ENCODE measurements at places on chromosomes 16 and 17. TPM values are rescaled to one million over a fixed set of nuclear protein-coding genes. Genes with fewer than 3 reads are reported as not detected.
A peak's percentile ranks its signal among the peaks of the same experiment; 100 is the strongest.

Gene WNK4
- 0.29 TPM for total RNA-seq

Gene NKD1
- 1.1 TPM for total RNA-seq

Gene RAMP2
- not detected for total RNA-seq

Gene HID1
- total RNA-seq = 0.31 TPM

Gene CES5A
- total RNA-seq = not detected

Gene TMEM92
- 0.21 TPM for total RNA-seq

Gene PGP
- 37.7 TPM for total RNA-seq

DNA sequence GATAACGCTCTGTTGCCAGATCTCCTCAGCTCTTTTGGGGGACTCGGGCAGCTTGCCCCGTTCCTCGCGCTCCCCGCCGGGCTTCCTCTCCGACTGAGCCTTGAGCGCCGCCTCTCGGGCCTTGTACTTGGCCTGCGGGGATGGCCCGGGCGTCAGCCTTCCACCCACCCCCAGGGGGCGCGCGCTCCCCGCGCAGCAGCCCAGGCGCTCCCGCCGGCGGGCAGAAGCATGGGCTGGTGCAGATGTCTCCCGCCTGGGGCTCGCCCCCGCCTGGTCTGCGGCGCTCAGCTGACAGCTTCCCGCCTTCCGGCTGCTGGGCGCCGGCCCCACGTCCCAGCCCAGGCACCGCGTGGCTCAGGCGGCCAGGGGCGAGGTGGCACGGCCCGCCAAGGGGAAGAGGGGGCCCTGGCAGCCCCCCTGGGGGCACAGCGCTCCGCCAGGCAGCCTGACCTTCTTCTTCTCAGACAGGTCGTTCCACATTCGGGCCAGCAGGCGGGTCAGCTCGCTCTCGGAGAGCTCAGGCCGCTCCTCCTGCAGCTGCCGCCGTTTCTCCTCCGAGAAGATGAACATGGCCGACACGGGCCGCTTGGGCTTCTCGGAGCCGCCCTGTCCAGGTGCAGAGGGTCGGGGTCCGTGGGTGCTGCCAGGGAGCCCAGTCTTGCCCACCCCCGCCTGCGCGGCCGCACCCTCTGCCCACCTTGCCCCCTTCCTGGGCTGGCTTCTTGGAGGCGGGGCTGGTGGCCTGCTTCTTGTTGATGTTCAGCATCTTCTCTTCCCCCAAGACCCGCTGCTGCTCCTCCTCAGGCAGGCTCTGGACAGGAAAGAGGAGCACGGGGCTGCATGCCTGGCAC lies 8.9 kb downstream of the UBTF start:
- H3K4me1 ChIP-seq = peaks cover 33% of the 10 kb centered on the region
- H3K27ac ChIP-seq = peak overlapping the region; percentile 91
- DNase-seq = peak; percentile 89
- peak overlapping the region; percentile 73 for H3K4me3 ChIP-seq
- peaks cover 57% of the 10 kb centered on the region for H3K36me3 ChIP-seq

DNA sequence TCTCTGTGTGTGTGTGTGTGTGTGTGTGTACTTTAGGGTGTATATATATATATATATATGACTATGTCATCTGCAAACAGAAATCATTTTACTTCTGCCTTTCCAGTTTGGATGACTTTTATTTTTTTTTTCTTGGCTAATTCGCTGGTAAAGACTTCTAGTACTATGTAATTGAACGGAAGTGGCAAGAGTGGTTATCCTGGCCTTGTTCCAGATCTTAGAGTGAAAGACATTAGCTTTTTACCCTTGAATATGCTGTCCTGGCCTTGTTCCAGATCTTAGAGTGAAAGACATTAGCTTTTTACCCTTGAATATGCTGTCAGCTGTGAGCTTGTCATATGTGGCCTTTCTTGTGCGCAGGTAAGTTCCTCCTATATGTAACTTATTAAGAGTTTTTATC lies 72.7 kb upstream of the MYOCD start:
- H3K36me3 ChIP-seq = no peaks in the 10 kb centered on the region
- H3K4me1 ChIP-seq = no peaks in the 10 kb centered on the region
- no peaks in the 10 kb centered on the region for H3K27me3 ChIP-seq
- H3K27ac ChIP-seq = no peak overlapping the region
- DNase-seq = no peak

GRCh38 chr17:40535924-40536294 lies 29.4 kb downstream of the CCR7 start:
- no peak for DNase-seq
- peaks cover 94% of the 10 kb centered on the region for H3K4me1 ChIP-seq
- peak overlapping the region; percentile 1 for H3K4me3 ChIP-seq
- H3K27ac ChIP-seq = peak overlapping the region; percentile 56
- H3K36me3 ChIP-seq = peaks cover 19% of the 10 kb centered on the region

DNA sequence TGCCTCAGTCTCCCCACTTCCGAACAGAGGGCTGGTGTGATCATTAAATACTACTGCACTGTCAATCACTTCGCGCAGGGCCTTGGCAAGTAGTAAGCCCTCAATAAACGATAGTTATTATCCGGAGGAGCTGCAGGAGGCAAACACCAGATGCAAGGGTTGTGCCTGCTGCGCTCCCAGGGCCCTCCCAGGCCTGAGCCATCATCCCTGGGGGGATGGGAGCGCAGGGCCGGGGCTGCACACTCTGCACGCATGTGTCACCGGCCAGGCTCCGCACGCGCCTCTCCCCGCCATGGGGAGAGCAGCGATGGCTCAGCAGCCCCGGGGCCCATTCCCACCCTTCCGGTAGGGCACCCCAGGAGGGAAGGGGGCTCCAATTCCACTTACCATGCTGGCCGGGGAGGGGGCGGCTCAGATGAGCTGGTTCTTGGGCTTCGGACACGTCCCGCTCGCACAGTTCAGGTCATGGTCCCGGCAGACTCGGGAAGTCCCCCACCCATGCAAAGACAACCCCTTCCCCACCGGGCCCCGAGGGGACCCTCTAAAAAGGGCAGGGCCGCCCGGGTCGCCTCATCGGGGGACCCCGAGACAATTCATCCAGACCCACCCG lies 681 bp downstream of the XPO6 start:
- H3K27ac ChIP-seq = peak overlapping the region; percentile 83
- DNase-seq = peak; percentile 50
- H3K36me3 ChIP-seq = peaks cover 20% of the 10 kb centered on the region
- peaks cover 36% of the 10 kb centered on the region for H3K4me1 ChIP-seq
- no peaks in the 10 kb centered on the region for H3K27me3 ChIP-seq
- peak overlapping the region; percentile 92 for H3K4me3 ChIP-seq

- H3K4me3 ChIP-seq = no peak overlapping the region
- peaks cover 9% of the 10 kb centered on the region for H3K36me3 ChIP-seq
- no peaks in the 10 kb centered on the region for H3K4me1 ChIP-seq
- H3K27me3 ChIP-seq = no peaks in the 10 kb centered on the region
Measured at GRCh38 chr16:2079311-2079800, 31.6 kb downstream of the TSC2 start.

DNA sequence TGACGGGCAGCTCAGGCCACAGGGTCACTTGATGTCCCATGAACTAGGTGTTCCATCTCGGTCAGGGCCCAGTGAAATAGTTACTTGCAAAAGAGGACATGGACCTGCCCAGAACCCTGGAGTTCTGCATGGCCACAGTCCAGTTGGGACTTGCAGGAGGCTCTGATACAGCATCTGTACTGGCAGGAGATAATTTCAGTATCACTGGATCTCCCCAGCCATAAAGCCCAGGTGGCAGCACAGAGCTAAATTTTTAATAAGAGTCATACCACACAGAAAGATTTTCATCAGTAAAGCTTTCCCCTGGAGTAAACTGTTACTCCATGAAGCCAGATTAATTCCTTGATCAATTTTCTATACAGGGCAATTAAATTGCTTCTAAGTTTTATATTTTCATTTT lies 18.0 kb upstream of the SLC16A5 start:
- H3K4me3 ChIP-seq = no peak overlapping the region
- H3K27me3 ChIP-seq = no peaks in the 10 kb centered on the region
- H3K27ac ChIP-seq = no peak overlapping the region
- no peak for DNase-seq

DNA sequence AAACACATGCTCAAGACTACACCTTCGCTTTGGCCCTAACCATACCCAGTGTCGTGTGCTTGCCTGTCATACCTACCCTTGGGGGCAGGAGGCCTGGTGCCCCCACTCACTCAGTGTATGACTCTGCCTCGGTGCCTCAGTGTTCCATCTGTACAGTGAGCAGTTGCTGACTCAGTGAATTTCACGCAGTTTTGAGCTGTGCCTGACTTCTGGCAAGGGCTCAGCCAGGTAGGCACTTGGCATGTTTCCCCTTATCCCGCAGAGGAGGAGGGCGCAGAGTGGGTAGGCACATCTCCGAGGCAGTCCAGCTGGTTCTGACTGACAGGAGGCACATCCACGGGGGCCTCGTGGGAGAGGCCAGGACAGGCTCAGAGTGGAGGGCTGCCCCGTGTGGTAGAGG lies 148.9 kb upstream of the CIBAR2 start:
- H3K27ac ChIP-seq = no peak overlapping the region
- DNase-seq = no peak
- no peak overlapping the region for H3K4me3 ChIP-seq
- no peaks in the 10 kb centered on the region for H3K4me1 ChIP-seq
- peaks cover 8% of the 10 kb centered on the region for H3K27me3 ChIP-seq
- H3K36me3 ChIP-seq = no peaks in the 10 kb centered on the region

DNA sequence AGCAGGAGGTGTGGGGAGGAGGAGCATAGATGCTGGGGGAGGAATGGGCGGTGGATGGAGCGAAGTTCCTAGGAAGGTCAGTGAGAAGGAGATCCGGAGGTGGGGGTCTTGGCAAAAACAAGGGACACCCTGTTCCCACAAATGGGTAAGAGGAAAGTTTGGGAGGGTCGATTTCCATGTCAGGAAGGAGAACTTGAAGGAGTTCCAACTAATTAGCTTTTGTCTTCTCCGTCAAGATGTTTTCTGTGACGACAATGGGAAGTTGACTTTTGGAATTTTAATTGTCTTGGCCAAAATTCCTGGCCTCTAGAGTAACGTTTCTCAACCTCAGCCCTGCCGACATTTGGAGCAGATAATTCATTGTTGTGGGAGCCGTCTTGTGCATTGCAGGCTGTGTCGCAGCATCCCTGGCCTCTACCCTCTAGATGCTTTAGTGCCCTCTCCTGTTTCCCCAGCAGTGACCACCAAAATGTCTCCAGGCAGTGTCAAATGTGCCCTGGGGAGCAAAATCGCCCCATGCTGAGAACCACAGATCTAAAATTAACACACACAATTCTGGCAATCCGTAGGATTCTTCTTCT lies 97.1 kb downstream of the PITPNC1 start:
- peak overlapping the region; percentile 5 for H3K27ac ChIP-seq
- DNase-seq = no peak
- peaks cover 6% of the 10 kb centered on the region for H3K36me3 ChIP-seq
- peaks cover 57% of the 10 kb centered on the region for H3K4me1 ChIP-seq
- H3K27me3 ChIP-seq = no peaks in the 10 kb centered on the region
- H3K4me3 ChIP-seq = peak overlapping the region; percentile 40

DNA sequence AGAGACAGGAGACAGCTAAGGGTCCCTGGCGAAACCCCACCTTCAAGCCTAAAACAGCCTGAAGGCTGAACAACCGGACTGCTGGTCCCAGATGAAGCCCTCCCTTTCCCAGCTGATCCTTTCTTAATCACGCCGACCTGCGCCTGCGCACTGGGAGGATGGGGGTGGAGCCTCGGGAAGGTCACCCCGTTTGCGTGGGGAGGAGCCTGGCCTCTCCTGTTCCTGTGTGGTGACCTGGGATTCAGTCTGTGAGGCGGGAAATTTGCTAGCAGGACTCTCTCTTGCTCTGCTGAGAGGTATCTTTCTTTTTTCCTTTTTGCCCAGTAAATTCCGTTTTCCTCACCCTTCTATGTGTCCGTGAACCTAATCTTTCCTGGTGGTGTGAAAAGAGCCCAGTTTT lies 9.6 kb downstream of the FAM20A start:
- no peaks in the 10 kb centered on the region for H3K36me3 ChIP-seq
- no peaks in the 10 kb centered on the region for H3K4me1 ChIP-seq
- DNase-seq = no peak

DNA sequence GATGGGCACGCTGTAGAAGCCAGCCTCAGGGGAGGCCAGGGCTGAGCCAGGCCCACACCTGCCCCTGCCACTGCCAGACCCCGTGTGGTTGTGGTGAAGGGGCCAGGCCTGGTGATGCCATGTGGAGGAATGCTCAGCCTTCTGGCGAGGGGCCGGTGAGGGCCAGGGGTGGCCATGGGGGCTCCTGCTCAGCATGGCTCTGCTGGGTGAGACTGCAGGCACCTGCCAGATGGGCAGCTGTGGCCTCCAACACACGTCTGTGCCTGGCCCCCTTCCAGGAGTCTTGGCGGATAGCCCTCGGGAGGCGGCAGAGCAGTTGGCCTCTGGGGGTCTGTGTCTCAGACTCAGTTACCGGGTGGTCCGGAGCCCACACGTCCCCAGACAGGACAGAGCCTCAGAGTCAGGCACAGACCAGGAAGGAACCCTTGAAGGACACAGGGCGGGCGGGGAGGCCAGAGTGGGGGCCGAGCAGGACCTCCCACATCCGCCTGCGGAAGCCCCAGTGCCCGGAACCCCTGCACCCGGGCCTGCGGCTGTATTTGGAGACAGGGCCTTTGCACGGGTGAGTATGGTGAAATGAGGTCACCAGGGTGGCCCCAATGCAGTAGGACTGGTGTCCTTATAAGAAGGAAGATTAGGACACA lies 22.5 kb upstream of the CHMP6 start:
- H3K36me3 ChIP-seq = peaks cover 10% of the 10 kb centered on the region
- H3K27me3 ChIP-seq = no peaks in the 10 kb centered on the region
- no peak overlapping the region for H3K27ac ChIP-seq

GRCh38 chr16:63978240-63978639 lies 1143.6 kb downstream of the CDH11 start:
- H3K4me3 ChIP-seq = no peak overlapping the region
- DNase-seq = no peak

- peak within 1 kb of the TSS; percentile 99 for H3K4me3 ChIP-seq
- peak within 1 kb of the TSS; percentile 96 for H3K27ac ChIP-seq
- peaks cover 18% of the 10 kb centered on the region for H3K36me3 ChIP-seq
- H3K27me3 ChIP-seq = peaks cover 6% of the 10 kb centered on the region
Measured at GRCh38 chr16:89093602-89094251, at the start of gene ACSF3. Gene ACSF3, plus strand, starts transcription at chr16:89093852. Its CDS starts 6,830 bp downstream, at chr16:89100682.

- H3K4me3 ChIP-seq = no peak overlapping the region
- H3K27ac ChIP-seq = no peak overlapping the region
- DNase-seq = no peak
- H3K4me1 ChIP-seq = no peaks in the 10 kb centered on the region
- no peaks in the 10 kb centered on the region for H3K36me3 ChIP-seq
- H3K27me3 ChIP-seq = peaks cover 3% of the 10 kb centered on the region
Measured at GRCh38 chr17:66016231-66016630, 175.7 kb downstream of the CEP112 start.

DNA sequence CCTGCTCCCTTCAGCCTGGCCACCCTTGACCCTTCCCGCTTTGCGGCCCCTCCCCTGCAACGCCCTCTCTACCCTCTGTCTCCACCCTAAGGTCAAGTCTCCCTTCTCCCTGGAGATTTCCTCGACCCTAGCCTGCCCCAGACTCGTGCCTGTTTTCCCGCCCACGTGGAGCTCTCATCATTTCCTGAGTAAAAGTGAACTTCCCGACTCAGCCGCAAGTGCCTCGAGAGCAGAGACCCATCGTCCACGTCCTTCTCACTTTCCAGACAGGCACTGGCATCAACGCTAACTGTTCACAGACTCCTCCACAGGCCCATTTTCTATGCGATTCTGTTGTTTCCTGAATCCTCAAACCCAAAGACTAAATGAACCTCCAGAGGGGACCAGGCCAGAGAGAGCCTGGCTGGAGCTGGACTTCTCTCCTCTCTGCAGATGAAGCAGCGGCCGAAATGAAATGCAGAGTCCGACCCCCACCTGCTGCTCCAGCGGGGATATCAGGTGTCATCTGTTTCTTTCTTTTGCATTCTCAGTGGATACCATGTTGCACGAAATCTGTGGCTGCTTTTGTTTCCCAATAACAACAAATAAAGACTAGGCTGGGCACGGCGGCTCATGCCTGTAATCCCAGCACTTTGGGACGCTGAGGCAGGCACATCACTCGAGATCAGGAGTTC lies 52.5 kb downstream of the RTN4RL1 start:
- peaks cover 12% of the 10 kb centered on the region for H3K27me3 ChIP-seq
- no peak for DNase-seq
- H3K4me3 ChIP-seq = no peak overlapping the region
- peaks cover 18% of the 10 kb centered on the region for H3K4me1 ChIP-seq

Data from activated T-helper 1 cell treated with anti-CD3 and anti-CD28 coated beads, Interleukin-12 subunit alpha, Interleukin-12 subunit beta, Interleukin-2, Interleukin-4 antibody, amounts not matched to agents 30 ng/mL and 10 ng/mL and 1 ng/mL, durations not matched to agents 14 hours and 24 hours and 36 hours (primary cell).